ENCODE measurements at places on chromosomes 1 and 21.

GRCh38 chr21:34100790-34101189 is 27.4 kb downstream of the MRPS6 start:
- no peak overlapping the region for H3K27ac ChIP-seq
- H3K4me3 ChIP-seq, result no peak overlapping the region
- H3K36me3 ChIP-seq, result peaks cover 12% of the 10 kb centered on the region
- no peaks in the 10 kb centered on the region for H3K27me3 ChIP-seq
- H3K4me1 ChIP-seq, result no peaks in the 10 kb centered on the region

DNA sequence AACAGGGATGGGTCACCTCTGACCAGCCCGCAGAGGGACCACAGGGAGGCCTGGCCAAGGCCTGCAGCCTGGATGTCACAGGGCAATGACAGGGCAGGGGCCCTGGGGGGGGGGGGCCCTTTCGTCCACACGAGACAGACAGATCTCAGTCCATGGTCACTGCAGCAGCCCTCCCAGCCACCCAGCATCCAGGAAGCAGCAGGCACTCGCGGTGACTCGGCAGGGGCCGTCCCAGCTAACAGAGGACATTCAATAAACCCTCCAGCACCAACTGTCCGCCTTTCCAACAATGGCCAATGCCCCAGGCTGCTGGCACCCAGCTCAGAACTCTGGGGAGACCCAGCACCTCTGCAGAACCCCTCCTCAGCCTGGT is 32.9 kb downstream of the MEGF6 start:
- no peaks in the 10 kb centered on the region for H3K36me3 ChIP-seq
- H3K27ac ChIP-seq, result no peak overlapping the region
- no peak overlapping the region for H3K4me3 ChIP-seq
- DNase-seq, result no peak
- H3K4me1 ChIP-seq, result peaks cover 13% of the 10 kb centered on the region

DNA sequence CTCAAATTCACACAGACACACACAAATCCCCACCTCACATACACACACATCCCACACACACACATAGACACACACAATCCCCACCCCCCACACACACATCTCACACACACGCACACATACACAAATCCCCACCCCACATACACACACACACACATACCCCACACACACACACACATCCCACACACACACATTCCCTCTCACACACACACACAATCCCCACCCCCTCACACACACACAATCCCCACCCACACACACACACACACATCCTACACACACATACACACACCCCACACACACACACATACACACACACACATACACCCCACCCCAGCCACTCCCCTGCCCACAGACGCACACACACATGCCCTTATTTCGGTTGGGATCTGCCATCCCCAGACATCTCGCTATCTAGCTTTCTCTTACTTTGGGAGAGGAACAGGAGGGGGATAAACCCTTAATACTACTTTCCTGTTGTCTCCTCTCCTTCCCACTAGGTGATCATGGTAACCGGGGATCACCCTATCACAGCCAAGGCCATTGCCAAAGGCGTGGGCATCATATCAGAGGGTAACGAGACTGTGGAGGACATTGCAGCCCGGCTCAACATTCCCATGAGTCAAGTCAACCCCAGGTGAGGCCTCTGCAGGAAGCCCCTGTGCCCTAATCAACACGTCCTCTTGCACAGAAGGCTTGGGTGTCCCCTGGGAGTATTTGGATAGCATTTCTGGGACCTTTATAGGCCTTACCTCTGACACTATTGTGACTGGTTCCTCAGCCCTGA is 17.2 kb upstream of the ATP1A4 start:
- H3K36me3 ChIP-seq, result no peaks in the 10 kb centered on the region
- H3K27ac ChIP-seq, result peak overlapping the region; percentile 73
- no peaks in the 10 kb centered on the region for H3K4me1 ChIP-seq

DNA sequence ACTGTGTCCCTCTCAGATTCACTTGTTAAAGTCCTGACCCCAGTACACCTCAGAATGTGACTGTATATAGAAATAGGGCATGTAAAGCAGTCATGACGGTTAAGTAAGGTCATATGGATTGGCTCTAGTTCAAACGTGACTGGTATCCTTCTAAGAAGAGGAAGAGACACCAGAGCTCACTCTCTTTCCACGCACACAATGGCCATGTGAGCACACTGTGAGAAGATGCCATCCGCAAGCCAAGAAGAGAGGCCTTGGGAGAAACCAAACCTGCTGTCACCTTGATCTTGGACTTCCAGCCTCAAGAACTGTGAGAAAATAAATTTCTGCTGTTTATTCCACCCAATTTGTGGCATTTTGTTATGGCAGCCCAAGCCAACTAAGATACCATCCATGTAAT is 56.8 kb upstream of the IRF2BP2 start:
- no peak for DNase-seq
- H3K27ac ChIP-seq, result no peak overlapping the region
- no peaks in the 10 kb centered on the region for H3K36me3 ChIP-seq
- no peak overlapping the region for H3K4me3 ChIP-seq
- no peaks in the 10 kb centered on the region for H3K27me3 ChIP-seq
- H3K4me1 ChIP-seq, result peaks cover 7% of the 10 kb centered on the region

DNA sequence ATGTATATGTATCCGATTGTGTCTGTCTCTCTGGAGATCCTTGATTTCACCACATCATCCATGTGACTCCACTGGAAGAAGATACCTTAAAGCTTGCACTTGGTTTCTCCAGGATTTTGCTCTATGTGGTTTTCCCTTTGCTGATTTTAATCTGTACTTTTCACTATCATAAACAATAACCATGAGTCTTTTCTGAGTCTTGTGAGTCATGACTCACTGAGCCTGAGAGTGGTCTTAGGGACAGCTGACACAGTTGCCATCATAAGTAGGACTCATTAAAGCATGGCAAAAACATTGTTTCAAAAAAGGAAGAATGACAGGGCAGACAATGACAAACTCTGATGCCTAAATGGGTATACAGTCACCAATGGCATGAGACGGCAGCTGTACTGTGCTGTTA is 226.2 kb downstream of the AKT3 start:
- H3K4me3 ChIP-seq, result no peak overlapping the region
- peaks cover 24% of the 10 kb centered on the region for H3K36me3 ChIP-seq
- no peak overlapping the region for H3K27ac ChIP-seq

GRCh38 chr1:54867717-54868057 is 19.3 kb downstream of the DHCR24 start:
- H3K36me3 ChIP-seq, result peaks cover 27% of the 10 kb centered on the region
- H3K4me1 ChIP-seq, result no peaks in the 10 kb centered on the region
- DNase-seq, result no peak
- no peaks in the 10 kb centered on the region for H3K27me3 ChIP-seq
- H3K27ac ChIP-seq, result no peak overlapping the region

- no peak for DNase-seq
- peaks cover 11% of the 10 kb centered on the region for H3K4me1 ChIP-seq
- no peaks in the 10 kb centered on the region for H3K36me3 ChIP-seq
Observed at GRCh38 chr1:225644666-225645065, 8.3 kb downstream of the ENAH start.

DNA sequence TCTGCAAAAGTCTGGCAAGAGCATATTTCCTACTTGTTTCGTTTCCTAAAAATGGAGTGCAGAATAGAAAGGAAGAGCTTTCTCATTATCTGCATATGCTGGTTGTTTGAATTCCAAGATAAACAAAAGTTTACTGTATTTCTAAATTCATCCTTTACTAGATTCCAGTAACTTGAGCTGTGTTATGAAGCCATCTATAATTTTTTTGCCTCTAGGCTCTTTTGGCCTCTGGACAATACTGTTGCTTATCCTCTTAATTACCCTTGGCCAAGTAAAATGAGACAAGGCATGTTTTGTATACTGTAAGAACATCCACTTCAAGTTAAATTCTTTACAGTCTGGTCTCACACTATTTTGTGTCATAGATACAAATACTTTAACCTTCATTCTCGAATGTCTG is 45.6 kb upstream of the HFM1 start:
- no peak for DNase-seq
- H3K27me3 ChIP-seq, result no peaks in the 10 kb centered on the region
- no peaks in the 10 kb centered on the region for H3K36me3 ChIP-seq
- peaks cover 9% of the 10 kb centered on the region for H3K4me1 ChIP-seq
